Activated T-cell treated with anti-CD3 and anti-CD28 coated beads for 1 hour (primary cell): ENCODE measurements at places on chromosomes 13 and 19.

DNA sequence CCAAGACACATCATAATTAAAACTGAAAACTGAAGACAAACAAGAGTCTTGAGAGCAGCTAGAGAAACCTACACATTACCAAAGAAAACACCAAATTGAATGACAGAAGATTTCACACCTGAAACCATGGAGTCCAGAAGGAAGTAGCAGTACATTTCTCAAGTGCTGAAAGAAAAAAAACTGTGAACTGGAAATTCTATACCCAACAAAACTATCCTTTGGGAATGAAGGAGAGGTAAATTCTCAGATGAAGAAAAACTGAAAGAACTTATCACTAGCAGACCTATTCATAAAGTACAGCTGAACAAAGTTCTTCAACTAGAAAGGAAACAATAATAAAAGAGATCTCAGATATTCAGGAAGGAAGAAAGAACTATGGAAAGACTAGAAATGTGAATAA lies 198.7 kb upstream of the ZNF507 start:
- no peak for DNase-seq

DNA sequence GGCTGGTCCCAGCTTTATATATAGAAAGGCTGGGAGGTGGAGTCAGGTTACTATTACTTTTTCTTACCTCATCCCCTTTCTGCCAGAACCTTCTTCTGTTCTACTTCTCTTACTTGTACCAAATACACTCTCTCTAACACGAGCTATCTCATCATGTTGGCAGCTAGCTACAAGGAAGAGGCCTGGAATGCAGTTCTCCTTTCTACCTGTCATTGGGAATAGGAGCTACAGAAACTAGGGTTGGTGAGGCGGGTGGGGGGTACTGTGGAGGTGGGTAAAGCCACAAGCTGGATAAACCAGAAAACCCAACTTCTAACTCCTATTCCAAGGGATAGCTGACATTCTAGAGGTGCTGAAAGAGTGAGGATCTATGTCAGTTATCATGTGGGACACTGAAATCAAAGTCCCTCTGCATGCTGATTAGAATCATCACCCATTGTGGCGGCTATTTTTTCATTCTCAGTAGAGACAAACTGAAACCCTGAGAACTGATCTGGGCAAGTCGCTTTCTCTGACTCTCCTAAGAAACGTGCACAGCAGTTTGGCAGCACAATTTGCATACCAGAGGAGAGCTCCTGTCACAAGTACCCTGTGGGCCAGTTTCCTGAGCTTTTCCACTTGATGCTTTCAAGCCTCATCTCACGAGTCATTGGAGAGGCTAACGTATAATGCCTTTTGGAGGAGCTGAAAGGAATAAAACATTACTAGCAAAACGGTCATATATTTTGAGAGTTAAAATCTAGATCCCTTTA lies 358.1 kb downstream of the ENOX1 start:
- DNase-seq: no peak

DNA sequence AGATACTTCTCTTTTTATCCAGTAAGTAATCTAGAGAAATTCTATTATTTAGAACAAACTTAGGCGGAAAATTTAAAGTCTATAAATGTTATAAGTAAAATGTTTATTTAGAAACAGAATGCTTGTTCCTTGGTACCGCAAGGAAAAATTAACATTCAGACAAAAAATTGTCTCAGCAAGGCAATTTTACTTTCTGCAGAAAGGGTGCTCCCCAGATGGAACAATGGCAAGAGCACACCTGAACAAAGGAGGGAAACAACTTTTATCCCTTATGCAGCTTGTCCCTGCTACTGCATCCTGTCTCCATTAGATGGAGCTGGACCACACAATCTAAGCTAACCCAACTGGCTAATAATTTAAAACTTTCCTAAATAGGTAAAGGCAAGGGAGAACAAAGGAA lies 6.5 kb upstream of the ZNF708 start:
- DNase-seq: no peak

- no peak for DNase-seq
These were observed 8.3 kb upstream of the PNMA8B start for GRCh38 chr19:46503848-46504453.

- no peak for DNase-seq
These were observed 34.2 kb downstream of the GNG7 start for GRCh38 chr19:2668175-2668763.

DNA sequence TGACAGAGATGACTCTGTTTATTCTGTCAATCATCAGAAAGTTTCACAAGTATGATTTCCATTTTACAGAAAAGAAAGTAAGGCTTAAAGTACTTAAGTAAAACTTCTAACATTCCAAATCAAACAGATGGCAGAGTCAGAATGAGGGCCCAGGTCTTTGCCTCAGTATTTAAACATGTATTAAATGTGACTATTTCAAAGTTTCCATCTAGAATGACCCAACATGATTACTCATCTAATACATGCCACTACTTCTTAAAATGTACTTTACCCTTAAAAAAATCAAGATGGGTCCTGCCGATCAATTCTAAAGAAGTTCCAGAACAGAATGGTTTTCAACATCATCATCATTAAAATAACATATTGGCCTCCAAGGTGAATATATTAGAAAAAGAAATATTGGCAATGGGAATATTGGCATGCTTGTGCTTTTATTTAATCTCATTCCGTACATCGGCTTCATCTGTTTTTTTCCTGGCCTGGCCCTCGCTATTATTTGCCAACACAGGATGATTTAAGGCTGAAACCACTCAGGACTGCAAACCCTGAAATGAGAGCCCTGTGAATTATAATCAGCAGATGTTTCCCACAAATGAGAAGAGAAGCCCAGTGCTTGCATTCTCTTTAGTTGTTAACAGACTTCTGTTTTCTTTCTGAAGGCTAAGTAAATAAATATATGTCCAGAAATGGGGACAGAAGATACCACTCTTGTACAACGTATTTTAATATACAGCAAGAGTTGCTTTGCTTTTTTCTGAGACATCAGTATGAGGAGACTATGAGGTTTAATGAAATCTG lies 340.0 kb downstream of the DNAJC15 start:
- no peak for DNase-seq

- no peak for DNase-seq
These were observed 176.5 kb downstream of the NUFIP1 start for GRCh38 chr13:44812818-44813217.

- DNase-seq: no peak
These were observed 27.7 kb downstream of the TMEM161A start for GRCh38 chr19:19110410-19111135.

GRCh38 chr19:51010066-51010795 lies 8.8 kb upstream of the KLK8 start:
- no peak for DNase-seq

DNA sequence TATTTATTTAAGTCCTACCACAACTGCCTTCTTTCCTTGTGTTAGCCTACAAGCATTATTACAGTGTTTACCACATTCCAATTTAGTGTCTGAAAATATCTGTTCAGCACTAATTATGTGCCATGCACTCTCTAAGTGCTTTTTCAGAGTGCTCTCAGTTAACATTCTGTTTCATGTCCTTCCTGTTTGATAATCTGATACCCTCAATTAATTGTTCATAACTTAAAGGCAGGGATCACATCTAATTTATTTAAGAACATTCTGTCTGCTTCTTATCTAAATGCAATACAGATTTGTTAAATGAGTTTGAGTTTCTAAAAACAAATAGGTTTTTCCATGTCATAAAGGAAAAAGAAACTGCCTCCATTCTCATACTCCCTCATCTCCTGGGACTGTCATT lies 649.6 kb upstream of the ATXN8OS start:
- no peak for DNase-seq

DNA sequence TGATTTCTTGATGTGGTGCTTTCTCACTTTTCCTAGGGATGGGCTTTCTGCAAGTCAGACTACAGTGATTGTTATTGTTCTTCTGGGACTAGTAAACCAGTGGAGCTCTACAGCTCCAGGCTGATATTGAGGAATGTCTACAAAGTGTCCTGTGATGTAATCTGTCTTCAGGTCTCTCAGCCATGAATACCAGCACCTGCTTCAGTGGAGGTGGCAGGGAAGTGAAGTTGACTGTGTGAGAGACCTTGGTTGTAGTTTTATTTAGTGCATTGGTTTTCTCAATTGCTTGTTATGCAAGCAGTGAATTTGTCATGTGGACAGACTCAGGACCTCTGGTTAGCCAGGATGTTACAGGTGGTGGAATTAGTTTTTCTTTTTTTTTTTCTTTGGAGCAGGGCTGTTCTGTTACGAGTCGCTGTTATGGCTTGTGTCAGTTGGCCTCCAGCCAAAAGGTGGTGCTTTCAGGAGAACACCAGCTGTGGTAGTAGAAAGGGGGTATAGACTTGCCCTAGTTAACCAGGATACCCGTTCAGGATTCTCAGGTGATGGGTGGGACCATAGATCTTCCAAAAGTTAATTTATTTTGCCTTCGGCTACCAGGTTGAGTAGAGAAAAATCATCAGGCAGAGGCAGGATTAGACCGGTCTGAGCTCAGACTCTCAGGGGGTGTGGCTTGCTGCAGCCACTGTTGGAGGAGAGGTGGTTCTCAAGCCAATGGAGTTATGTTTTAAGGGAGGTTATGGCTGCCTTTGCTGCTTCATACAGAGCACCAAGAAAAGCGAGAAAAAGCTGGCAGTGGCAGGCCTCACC lies 11.9 kb upstream of the ZNF675 start:
- DNase-seq: no peak

DNA sequence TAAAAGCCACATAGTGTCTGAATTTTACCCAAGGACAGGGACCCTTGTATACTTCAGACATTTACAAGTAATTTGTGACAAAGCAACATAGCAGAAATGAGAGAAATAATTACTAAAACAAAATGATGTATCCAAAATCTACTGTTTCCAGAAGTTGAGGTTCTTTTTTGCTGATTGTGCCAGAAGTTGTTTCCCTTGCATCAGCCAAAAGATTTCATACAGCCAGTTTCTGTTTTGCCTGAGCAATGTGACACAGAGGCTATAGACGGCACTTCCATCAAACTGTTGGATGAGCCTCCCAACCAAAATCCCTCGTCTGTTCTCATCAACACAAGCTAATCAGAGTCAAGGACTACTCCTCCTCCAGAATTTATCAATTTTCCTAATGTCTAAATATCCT lies 913.2 kb upstream of the GPC6 start:
- DNase-seq: no peak

DNA sequence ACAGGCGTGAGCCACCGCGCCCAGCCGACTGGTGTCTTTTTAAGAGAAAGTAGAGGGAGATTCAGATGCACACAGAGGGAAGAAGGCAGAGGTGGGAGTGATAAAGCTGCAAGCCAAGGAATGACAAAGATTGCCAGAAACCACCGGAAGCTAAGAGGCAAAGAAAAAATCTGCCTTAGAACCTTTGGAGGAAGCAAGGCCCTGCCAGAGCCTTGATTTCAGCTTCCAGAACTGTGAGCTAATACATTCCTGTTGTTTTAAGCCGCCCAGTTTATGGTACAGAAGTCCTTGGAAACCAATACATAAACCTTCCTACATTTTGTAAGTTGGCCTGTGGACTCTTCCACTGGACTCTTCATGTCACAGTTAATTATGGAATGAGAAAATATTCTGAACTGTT lies 71.7 kb upstream of the SOX21 start:
- no peak for DNase-seq

DNA sequence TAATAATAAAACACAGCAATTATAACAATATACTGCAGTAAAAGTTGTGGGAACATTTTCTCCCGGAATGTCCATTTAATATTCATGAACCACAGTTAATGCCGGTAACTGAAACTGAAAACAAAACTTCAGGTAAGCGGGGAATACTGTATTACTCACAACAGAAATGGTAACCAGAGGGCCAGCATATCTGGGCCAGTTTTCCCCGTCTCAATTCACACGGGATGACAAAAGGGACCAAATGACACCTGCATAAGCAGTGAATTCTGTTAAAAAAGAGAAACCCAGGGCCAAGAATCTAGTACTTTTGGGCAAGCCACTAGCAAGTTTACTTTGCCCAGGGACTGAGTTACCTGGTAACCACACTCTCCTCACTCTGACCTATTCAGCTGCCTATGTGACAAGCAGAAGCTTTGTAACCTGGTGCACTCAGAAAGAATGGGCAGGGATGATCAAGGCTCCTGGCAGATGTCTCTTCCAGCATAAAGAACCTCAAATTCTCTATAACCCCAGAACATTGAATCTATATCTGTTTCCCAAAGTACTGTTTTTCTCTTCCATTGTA lies 1171.2 kb downstream of the DIAPH3 start:
- no peak for DNase-seq

- no peak for DNase-seq
These were observed 46.4 kb downstream of the SOX1 start for GRCh38 chr13:112113348-112113747.

GRCh38 chr13:75334634-75335447 lies 147.1 kb downstream of the TBC1D4 start:
- DNase-seq: no peak

GRCh38 chr19:7767487-7767886 lies 4.4 kb downstream of the CLEC4M start:
- DNase-seq: no peak

GRCh38 chr13:35164324-35164932 lies 222.4 kb downstream of the NBEA start:
- DNase-seq: no peak

GRCh38 chr19:642767-643727 lies 3.4 kb downstream of the FGF22 start:
- no peak for DNase-seq

DNA sequence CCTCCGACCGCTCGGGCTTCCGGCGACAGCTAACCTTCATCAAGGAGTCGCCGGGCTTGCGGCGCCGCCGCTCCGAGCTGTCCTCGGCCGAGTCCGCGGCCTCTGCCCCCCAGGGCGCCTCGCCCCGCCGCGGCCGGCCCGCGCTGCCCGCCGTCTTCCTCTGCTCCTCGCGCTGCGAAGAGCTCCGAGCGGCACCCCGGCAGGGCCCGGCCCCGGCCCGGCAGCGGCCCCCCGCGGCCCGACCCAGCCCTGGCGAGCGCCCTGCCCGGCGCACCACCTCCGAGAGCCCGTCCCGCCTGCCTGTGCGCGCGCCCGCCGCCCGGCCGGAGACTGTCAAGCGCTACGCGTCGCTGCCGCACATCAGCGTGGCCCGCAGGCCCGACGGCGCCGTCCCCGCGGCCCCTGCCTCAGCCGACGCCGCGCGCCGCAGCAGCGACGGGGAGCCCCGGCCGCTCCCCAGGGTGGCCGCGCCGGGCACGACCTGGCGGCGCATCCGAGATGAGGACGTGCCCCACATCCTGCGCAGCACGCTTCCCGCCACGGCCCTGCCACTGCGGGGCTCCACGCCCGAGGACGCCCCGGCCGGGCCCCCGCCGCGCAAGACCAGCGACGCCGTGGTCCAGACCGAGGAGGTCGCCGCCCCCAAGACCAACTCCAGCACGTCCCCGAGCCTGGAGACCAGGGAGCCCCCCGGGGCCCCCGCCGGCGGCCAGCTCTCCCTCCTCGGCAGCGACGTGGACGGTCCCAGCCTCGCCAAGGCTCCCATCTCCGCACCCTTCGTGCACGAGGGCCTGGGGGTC lies 9.6 kb downstream of the C19orf25 start:
- no peak for DNase-seq

- no peak for DNase-seq
These were observed 31.1 kb downstream of the DNM2 start for GRCh38 chr19:10748927-10749434.

DNA sequence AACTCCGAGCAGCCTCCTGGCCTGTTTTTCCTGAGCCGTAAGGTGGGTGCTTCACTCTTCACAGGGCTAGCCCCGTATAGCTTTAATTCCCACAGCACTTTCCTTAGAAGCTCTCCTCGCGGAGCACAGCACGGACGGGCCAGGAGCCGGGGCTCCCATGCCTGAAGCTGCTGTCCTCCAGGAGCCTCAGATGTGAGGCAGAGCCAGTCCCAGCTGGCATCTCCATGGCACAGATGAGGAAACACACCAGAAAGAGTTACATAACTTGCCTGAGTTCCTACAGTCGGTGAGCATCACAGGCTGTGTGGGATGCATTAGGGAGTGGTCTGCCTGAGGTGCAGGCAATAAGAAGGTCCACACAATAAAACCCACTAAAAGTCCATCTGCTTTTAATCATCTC lies 118.5 kb downstream of the ATP8A2 start:
- no peak for DNase-seq
